ENCODE measurements at places on chromosomes 1 and 21. TPM values are rescaled to one million over a fixed set of nuclear protein-coding genes. Genes with fewer than 3 reads are reported as not detected.

- peak; percentile 65 for DNase-seq
Observed at GRCh38 chr1:115828101-115829022, 12.6 kb downstream of the NHLH2 start.

DNA sequence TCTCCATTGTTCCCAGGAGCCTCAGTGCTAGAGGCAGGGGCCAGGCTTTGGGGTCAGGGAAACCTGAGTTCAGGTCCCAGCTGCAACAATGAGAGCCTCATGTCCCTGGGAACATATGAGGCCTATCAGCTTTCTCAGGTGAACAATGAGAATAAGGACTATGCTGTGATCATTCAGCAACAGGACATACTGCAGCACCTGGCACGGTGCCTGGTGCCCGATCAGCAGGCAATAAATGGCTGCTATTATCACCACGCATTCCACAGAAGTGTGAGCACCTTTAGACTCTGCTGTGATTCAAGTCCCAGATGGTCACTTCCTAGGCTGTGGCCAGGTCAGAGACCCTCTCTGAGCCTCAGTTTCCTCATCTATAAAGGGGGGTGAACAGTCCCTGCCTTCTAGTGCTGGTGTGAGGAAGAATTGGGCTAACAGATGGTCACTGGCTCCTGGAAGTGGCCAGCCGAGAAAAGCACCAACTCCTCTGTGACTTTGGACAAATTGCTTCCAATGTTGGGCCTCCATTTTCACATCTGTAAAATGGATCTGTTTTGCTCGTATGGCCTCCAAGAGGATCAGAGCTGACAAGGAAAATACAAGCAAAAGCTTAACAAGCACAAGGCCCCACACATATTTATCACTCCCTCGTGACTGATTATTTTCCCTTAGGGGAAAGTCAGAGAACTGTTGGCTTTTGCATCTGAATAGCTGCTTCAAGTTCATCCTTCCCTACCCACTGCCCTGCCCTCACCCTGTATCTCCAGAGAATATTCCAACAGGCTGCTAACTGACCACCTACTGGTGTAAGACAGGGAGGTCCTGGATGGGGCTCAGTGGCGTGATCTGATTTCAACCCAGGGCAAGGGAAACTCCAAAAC, 1.1 kb downstream of the SLC5A9 start:
- DNase-seq, result no peak

GRCh38 chr1:207102659-207103058, 1.4 kb upstream of the C4BPA start:
- DNase-seq, result no peak

DNA sequence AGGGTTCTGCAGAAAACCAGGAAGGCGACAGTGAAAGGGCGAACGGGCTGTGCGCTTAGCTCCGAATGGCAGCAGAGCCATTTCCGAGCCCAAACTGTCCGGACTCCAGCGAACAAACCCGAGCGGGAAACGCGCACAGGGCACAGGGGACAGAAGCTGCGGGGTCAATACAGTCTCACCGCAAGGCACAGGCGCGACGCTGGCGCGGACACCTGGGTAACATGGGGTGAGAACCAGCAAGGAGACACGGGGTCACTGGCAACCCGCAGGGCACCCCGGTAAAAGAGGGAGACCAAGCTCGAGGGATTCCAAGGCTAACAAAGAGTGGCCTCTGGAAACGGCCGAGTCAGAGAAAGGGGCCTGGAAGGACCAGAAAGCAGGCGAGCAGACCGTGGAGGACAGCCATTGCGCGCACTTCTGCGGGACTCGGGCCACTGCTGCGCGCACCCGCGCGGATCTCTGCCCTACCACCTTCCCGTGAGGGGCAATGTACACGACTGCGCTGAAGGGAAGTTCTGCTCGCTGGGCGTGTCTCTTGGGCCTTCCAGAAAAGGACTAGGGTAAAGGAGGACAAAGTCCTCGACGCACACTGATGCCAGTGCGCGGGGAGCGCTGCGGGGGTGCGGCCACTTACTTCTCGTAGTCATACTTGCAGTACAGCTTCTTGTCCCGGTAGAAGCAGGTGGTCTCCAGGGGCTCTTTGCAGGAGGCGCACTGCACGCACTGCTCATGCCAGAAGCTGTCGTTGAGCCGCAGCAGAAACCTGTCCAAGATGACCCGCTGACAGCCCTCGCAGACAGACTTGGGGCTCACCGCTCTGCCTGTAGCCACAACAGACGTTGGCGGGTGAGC, 3.8 kb downstream of the LMX1A start:
- no peak for DNase-seq

GRCh38 chr1:150612014-150612345, 17.4 kb downstream of the ENSA start:
- no peak for DNase-seq

GRCh38 chr1:90358448-90358847, 358.7 kb downstream of the BARHL2 start:
- DNase-seq, result no peak

GRCh38 chr1:50106095-50106761, 2.5 kb upstream of the ELAVL4 start:
- DNase-seq, result no peak

GRCh38 chr1:36070349-36070748, 13.5 kb upstream of the TEKT2 start:
- DNase-seq, result no peak

DNA sequence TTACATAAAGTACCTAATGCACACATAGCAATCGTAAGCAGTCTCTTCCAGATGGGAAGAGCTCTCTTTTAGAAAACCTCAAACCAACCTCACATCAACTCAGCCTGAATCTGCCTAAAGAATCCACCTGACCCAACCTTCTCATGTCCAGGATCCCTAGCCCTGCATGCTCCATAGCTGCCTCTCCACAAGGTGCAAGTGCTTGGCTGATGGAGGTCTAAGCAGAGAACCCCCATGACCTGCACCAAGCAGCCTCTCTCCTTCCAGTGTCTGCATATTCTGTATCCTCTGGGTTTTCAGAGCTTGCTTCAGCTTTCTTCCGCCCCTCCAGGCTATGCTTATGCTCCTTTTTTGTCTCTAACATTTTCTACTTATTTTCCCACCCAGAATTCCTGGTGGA, 2.5 kb downstream of the LY9 start:
- no peak for DNase-seq

DNA sequence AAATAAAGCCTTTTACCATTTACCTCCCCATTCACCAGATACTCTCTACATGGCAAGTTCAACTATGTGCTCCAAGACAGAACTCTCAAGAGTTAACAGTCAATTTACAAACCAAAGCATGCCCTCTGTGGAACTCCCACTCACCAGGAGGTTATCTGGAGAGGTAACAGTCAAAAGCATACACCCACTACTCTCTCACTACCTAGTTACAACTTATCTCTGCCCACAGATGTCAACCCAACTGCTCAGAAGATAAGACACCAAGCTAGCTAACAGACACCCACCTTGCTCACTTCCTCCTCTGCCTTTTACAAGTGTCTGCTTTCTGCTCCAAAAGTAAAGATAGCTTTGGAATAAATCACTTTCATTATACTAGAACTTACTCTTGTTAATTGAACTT, 131.0 kb downstream of the TRIM33 start:
- no peak for DNase-seq

DNA sequence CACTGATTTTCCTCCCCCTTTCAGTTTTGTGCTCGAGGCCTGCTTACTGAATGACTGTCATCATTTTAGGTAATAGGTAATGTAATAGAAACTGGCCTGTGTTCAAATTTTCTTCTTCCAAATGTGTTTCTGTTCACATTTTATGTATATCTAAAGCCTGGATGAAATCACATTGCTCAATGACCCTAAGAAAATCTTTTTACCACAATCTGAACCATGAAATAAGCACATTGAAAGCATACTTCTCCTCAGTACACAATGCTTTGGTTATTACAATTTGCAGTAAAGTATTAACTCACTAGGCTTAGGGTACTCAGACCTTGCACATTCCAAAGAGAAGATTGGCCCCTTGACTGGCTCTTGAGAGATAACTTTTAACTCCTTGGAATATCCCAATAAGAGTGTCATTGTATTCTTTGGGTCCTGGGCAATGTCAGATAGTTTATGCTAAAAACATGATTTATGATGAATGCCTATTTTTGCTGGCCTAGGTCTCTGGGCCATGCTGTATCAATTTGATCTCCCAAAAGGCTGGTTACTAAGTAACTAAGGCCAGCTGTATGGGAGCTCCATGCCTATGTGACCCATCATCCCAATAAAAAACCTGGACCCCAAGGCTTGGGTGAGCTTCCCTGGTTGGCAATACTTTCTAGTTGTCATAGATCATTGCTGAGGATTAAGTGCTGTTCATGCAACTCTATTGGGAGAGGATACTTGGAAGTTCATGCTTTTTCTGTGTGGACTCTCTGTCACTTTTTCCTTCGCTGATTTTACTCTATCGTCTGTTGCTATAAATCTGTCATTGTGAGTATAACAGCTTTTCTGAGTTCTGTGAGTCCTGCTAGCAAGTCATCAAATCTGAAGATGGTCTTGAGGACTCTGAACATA, 293.9 kb downstream of the GRIK1 start:
- no peak for DNase-seq

DNA sequence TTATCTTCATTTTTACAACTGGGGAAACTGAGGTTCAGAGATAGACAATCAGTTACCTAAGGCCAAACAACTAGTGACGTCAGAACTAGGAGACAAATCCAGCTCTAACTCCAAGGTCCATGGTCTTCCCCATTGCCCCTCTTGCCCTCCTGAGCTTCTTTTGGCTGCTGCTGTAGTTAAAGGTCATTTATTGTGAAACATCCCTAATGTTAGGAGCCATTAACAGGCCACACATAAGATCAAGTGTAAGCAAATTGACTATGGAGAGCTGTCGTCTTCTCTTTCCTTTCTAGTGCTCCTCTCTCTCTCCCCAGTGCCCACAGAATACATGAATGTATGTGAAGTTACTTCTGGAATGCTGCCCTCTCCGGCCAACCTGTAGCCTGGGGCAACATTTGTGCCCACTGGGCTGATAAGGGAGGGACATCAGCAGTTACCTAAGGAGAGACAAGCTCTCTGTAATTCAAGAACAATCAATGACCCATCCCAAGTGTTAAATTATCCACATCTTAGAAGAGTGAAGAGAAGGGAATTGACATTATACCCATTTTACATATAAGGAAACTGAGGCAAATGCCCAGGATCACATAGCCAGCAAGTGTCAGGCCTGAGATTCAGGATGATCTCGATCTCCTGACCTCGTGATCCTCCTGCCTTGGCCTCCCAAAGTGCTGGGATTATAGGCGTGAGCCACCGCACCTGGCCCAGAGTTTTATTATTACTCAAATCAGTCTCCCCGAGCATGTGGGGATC, 40.1 kb downstream of the PTAFR start:
- no peak for DNase-seq

DNA sequence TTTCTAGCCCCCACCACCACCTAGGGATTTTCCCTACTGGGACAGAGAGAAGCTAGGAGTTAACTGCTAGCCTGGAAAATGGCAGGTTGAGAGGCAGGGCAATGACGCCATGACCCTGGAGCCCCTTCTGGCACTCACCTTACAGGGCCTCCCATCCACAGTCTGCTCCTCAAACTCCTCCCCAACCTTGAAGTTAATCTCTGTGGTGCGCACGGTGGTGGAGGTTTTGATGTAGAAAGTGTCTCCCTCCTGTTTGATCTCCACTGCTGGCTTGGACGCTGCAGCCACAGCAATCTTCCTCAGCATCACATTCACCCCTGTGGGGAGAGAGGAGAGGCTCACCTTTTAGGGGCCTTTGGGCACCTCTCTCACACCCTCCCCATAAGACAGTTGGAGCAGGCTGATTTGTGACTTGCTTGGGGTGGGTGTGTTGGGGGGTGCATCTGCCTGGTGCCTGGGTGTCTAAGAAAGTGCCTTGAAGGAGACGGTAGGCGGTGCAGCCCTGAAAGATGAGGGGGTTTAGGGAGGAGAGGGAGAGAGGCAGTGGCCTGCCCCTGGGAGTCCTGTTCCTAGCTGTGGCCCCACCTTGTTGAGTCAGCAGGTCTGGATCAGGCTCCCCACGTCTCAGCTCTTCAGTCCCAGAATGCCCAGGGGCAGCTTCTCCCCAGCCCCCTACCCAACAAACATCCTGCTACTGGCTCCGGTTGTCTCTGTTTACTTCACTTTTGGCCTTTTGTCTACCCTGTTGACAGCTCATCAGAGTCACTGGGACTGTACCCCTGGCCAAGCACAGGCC, 4.4 kb downstream of the CRABP2 start:
- no peak for DNase-seq

- DNase-seq, result no peak
Observed at GRCh38 chr1:170009551-170009950, 64.9 kb downstream of the KIFAP3 start.

The FBXO42 gene
- 16.8 TPM for total RNA-seq

The CENPL gene
- total RNA-seq, result 4.2 TPM

The CLDN17 gene
- total RNA-seq, result not detected

The TLR5 gene
- 2.0 TPM for total RNA-seq

The KRTAP6-3 gene
- total RNA-seq, result not detected

The B3GALT2 gene
- 59.2 TPM for total RNA-seq

The METTL18 gene
- 7.1 TPM for total RNA-seq

The HTR6 gene
- total RNA-seq, result not detected

The MPZ gene
- total RNA-seq, result 4.8 TPM

The ZFP69 gene
- total RNA-seq, result 1.7 TPM
